CD4-positive, alpha-beta T cell treated with Interleukin-4 for 1 hour (primary cell): ENCODE measurements at places on chromosomes 11 and 22.

DNA sequence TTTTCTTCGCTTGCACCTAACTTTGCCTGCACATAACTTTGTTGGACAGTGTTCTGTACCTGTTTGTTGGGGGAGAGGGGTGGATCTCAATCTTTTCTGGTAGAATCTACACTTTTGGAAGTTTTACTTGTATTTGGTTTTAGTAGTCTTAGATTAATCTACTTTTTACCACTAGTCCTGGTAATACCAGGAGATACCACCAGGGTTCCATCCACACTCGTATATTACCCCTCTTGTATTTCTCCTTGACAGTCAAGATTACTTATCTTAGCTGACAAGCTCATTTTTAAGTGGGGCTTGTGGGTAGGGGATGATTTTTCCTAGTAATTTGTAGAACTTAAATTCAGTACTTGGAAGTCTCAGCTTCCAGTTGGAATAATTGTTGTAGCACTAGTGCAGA is 37.3 kb upstream of the TECTA start:
- DNase-seq = no peak

GRCh38 chr11:64863391-64864060 is 14.9 kb downstream of the EHD1 start:
- no peak for DNase-seq

- DNase-seq = no peak
These were observed 1253.6 kb upstream of the TENM4 start for GRCh38 chr11:80694385-80694784.

DNA sequence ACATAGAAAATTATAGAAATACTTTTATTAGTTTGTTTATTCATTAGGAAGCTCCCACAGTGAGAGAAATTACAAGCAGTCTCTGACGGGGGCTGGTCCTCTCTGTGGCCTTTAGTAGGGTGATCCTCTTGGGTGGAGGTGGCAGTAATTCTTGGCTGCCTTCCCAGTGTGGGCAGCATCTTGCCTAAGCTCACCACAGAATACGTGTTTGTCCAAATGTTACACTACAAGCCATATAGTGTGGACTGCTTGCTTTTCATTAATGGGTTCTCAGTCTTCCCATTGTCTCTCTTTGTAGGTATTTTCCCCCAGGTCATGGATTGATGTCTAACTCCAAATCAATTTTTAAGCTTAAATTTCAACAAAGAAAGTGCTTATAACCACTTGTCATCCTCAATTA is 43.3 kb downstream of the ENDOD1 start:
- no peak for DNase-seq

DNA sequence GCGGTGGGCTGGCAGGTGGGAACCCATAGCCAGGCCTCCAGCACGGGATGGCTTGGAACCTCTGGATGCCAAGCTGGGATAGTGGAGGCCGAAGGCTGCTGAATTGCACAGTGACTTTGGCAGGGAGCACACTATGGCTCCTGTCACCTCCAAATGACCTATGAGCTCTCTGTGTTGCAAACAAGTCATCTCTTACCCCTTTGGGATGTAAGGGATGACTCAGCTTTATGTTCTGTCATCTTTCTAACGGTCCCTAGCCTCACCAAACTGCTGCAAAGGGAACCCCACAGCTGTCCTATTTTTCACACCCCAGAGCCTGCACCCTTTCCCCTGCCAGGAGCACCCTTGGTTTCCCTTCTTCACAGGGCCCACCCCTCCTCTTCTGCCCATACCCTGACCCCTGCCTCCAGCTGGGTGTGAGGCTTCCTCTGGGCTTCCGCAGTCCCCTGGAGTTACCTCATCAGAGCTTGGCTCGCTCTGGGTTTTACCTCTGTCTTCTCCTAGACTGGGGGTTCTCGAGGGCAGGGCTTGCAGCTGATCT is 2.7 kb upstream of the SCUBE1 start:
- DNase-seq = no peak
